Activated CD4-positive, alpha-beta T cell treated with anti-CD3 and anti-CD28 coated beads, Interleukin-2, amount 10 ng/mL, durations not matched to agents 7 days and 5 days (primary cell): ENCODE measurements at places on chromosomes 13 and 19.

GRCh38 chr19:772730-773436, 22.0 kb downstream of the MISP start:
- DNase-seq = no peak

GRCh38 chr13:39682310-39682709, 26.8 kb downstream of the COG6 start:
- DNase-seq = no peak

GRCh38 chr19:39936020-39936419, 1.6 kb upstream of the FCGBP start:
- DNase-seq = no peak

GRCh38 chr19:12840091-12841079, 2.1 kb downstream of the MAST1 start:
- DNase-seq = peak; percentile 51

DNA sequence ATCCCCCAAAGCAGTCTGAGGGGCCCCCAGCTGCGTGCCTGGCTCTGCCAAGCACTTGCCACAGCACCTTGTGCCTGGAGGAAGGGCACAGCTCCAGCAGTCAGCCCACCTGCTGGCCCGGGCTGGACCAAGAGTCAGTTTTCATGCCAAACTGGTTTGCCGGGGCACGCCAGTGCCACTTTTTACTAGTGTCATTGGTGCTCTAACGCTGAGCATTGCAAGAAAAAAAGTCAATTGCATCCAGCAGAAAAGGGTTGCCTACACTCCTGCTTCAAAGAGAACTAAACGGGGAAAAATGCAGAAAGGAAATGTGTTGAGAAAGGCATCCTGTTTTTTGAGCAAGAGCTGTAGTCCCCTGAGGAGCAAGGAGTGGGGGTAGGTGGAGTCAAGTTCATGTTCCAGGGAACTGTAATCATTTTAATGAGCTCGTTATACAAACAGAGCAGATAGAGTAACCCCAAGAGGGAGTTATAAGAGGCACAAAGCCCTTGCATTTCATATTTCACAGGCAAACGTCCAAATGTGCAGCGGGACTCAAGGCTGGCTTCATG, 68.4 kb downstream of the F2RL3 start:
- no peak for DNase-seq

DNA sequence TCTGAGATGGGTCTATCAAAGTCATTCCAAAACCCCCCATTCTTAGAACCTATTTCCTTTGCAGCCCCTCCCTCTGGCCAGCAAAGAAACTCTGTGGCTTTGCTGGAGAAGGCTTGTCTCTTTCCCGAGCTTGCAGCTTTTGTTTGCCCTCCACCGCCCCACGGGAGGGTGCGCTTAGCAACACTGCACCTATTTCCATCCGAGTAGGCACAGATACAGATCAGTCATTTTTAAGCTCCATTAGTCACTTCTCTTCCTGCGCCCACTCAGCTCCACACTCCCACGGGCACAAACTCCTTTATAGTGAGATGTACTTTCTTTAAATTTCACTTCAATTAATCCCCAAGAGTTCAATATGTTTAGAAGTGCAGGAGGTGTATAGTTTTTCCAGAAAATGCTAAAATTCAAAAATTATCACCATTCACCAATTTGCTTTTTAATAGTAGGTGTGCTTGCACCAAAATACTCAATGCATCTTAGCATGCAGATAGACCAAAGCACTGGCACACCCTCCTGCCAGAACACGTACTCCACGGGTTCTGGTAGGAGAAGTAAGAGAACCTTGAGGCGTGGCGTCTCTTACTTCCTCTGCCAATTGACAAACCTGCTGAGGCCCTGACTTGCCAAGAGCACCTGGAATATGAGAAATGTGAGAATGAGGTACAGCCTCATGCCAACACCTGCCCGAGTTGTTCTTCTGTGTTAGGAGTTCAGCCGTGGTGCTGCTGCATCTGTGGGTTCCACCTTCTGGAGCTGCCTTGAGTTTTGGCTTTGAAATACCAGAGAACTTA, 183.7 kb downstream of the TEX29 start:
- no peak for DNase-seq

- no peak for DNase-seq
Observed at GRCh38 chr13:52780092-52780491, 40.5 kb upstream of the CNMD start.

DNA sequence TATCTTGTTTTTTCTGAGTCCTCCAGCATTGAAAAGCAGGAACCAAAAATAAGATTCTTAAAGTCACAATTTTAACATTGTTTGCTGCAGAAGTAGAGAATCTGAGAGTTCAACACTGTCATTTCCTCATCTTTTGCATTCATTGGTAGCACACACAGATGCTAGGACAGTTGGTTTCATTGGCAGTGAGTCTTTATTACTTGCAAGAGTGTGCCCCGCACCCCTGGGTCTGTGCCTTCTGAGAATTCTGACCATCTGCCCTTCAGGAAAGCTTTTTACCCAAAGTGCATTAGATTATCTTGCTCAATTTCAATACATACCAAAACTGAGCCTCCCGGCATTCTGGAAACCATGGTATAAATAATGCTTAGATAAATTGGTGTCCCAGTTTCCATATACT, 247.7 kb upstream of the SLITRK1 start:
- no peak for DNase-seq

- no peak for DNase-seq
Observed at GRCh38 chr19:36099166-36099785, 11.7 kb upstream of the OVOL3 start.

DNA sequence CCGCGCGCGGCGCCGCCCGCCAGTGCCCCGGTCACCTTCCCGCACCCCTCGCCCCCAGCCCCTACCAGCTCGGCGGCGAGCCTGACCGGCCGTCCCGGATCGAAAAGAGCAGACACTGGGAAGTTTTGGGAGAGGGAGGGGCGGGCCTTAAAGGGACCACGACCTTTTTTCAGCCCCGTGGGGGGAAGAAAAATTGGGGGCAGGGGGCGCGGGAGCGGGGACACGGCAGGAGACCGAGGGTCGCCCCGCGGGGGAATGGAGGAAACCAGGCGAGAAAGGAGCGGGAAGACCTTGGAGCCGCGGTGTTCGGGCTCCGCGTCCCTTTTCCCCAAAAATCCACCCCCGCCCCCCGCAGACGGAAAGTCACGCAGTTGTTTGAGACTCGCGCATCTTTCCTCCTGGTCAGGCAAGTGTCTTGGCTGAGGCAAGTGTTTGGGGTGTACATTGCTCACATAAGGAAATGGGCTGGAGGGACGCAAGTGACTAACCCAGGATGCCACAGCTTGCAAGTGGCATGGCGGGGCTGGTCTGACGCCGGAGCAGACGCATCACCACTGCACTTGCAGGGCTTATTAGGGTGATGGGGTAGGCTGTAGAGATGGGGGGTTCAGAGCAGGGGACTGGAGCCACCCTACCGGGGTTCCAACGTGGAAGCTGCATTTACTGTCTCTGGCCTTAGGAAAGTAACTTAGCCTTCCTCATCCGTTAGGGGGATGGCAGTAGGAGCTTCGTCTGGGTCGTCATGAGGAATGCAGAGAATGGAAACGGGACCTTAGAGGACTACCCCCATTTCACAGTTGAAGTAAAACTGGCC, 2.7 kb upstream of the HNRNPL start:
- DNase-seq = peak; percentile 63

- no peak for DNase-seq
Observed at GRCh38 chr13:23805821-23806220, 83.4 kb downstream of the MIPEP start.

DNA sequence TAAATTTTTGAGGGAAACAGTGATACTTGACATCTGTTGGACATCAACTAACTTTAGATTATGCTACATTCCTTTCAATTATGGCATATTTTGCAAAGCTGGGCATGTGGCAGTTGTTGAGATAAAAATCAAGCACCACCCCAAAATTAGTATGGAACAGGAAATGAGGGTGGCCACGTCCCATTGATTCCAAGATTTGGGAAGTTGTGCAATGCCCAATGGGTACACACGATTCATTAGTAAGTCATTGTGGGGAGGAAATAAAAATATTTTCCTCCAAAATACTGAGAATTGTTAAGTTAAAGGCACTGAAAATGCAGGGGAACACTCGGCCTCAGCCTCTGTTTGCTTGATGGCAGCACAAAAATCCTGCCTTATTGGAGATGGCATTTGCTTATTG, 7.6 kb downstream of the ERICH6B start:
- no peak for DNase-seq

GRCh38 chr19:14494910-14495671, 836 bp downstream of the GIPC1 start:
- no peak for DNase-seq

GRCh38 chr13:73902296-73902695, 231.9 kb downstream of the KLF12 start:
- no peak for DNase-seq

DNA sequence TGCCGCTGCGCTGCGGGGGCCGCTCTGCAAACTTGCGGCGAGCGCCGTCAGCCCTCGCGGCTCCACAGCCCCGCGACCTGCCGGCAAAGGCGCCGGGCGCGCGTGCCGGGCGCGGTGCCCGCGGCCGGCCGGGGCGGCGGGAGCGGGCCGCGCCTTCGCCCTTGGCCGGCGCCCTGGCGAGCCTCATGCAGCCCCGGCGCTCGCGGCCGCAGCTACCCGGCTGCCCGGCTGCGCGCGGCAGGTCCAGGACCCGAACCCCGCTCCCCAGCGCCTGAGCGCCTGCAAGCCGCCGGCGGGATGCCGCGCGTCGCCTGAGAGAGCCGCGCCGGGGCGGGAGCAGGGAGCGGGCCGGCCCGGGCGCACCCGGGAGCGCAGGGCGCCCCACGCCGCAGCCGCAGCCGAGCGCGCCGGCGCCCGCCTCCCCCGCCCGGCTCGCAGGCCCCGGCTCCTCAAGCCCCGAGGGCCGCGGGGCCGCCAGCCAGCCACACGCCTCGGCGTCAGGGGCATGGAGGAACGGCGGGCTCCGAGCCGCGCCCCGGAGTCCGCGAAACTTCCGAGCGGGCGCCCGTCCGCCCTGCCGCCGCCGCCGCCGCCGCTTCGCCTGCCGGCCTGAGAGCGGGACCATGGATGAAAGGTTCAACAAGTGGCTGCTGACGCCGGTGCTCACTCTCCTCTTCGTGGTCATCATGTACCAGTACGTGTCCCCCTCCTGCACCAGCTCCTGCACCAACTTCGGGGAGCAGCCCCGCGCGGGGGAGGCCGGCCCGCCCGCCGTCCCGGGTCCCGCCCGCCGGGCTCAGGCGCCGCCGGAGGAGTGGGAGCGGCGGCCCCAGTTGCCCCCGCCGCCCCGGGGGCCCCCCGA, 564 bp downstream of the HS6ST3 start:
- DNase-seq = no peak

GRCh38 chr13:51488212-51488611, 35.4 kb upstream of the INTS6 start:
- no peak for DNase-seq

- no peak for DNase-seq
Observed at GRCh38 chr19:51916167-51916566, 11.1 kb upstream of the ZNF613 start.

DNA sequence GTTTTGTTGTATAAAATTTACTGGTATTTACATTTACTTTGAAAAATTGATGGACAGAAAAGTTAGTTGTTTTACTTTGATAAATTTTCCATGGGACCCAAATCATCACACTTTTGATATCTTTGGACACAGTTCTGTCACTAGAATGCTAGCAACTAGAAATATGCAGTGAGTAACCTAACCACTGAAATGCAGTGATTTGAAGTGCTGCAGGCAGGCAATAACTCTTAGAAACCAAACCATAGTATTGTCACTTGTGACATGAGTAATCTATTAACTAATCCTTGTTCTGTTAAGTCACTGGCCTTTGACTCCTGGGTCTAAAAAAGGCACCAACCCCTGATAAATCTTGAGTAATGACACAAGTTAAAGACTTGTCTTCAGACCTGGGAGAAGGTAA, 620.0 kb upstream of the ATXN8OS start:
- no peak for DNase-seq

GRCh38 chr13:73833325-73834070, 300.7 kb downstream of the KLF12 start:
- no peak for DNase-seq

DNA sequence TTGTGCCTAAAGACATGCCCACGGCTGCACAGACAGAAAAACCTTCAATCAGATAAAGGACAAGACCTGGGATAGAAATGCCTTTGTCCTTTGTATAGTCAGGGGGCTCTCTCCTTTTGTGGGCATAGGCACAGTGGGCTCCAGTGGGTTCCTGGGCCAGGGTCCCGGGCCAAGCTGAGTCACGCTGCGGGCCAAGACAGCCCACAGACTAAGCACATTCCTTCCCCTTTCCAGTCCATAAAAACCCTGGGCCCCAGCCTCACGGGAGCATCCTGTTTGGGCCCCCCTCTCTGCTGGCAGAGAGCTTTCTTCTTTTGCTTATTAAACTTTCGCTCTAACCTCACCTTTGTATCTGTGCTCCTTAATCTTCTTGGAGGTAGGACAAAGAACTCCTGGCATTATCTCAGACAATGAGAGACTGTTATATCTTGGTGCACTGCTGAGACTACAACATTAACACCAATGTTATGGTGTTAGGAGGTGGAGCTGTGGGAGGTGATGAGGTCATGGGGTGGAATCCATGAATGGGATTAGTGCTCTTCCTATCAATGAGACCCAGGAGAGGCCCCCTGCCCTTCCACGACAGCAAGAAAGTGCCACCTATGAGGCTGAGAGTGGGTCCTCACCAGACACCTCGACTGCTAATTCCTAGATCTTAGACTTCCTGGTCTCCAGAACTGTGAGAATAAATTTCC, 20.8 kb upstream of the FBXL3 start:
- no peak for DNase-seq

- DNase-seq = peak; percentile 74
Observed at GRCh38 chr13:41054212-41054877, 7.0 kb upstream of the WBP4 start.

- no peak for DNase-seq
Observed at GRCh38 chr19:23822735-23823134, 64.0 kb upstream of the ZNF681 start.

DNA sequence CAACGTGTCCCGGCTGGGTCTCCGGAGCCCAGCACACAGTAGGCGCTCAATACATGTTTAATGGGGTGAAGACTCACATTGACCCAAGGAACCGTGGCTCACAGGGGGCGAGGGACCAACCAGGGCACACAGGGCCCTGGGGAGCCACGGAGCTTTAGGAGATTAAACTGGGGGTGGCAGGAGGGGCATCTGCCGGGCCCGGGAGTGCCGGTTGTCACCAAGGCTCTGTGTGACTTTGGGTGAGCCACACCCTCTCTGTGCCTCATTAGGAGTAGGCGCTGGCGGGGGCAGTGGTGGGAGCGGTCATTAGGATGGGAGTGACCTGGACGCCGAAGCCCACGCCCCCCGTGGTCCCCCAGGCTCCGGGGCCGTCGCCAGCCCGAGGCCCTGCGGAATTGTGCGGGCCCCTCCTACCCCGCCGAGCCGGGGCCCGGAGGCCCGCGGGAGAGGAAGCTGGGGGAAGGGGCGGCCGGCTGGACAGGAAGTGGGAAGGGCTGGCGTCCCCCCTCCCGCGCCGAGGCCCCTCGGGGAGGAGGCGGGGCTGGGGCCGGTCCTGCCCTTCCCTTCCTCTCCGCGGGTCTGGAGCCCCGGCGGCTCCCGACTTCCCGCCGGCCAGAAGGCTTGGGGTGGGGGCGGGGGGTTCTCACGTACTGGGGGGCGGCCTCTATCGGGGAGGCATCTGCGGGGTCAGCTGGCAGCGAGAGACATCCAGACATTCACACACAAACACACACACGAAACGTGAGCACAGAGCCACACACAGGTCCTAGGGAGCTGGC, 1.8 kb upstream of the SSBP4 start:
- DNase-seq = no peak
